COR-L47 (cell line): ENCODE measurements at places on chromosomes 16 and 17.

GRCh38 chr16:48123104-48123788 lies 32.5 kb downstream of the ABCC12 start:
- DNase-seq: no peak

- DNase-seq: peak; percentile 52
Measured at GRCh38 chr16:19997264-19997663, 76.4 kb downstream of the GPR139 start.

DNA sequence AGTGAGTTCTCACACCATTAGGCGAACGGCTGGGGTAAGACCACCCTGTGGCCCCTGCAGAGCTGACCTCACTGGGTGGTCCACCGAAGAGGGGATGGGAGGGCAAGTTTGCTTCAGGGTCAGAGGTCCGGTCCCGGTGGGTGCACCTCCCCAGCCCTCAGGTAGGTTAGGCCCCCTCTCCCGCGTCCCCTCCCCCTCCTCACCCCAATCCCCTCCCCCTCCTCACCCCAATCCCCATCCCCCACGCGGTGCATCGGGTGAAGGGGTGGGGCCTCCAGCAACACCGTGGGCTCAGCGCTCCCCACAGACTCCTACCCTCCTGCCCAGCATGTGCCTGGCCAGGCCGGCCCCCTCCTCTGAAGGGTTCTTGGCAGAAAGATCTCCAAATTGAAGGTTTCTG lies 13.4 kb downstream of the MCRIP1 start:
- no peak for DNase-seq

DNA sequence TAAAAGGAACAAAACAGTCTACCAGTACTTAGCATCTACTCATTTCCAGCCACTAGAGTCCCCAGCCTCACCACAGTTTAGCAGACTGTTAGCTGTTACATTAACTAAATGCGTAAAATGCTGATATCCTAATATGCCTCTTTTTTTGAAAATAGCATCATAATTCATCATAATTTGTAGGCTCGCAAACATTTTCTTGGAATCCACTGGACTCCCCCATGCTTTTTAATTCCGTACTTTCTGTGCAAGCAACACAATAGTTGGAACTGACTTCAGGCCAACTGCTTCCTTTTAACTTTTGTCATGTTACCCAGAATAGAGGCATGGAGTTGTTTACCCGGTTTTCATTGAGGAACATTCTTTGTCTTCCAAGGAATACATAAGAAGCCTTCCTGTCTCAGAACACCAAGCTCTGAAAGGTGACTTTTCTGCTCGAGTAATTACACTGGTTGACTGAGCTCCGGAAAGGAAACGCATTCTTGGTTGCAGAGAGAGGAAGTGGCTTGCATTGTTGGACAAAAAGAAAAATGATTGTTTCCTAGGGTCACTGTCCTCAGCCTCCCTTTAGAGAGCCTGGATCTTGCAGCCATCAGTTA lies 30.9 kb upstream of the SEC14L1 start:
- DNase-seq: no peak

- DNase-seq: no peak
Measured at GRCh38 chr16:11249233-11250061, 6.6 kb downstream of the SOCS1 start.

- no peak for DNase-seq
Measured at GRCh38 chr17:19978805-19979211, 1.2 kb upstream of the AKAP10 start.

- DNase-seq: no peak
Measured at GRCh38 chr16:11561454-11561805, 25.3 kb downstream of the LITAF start.

GRCh38 chr17:60075981-60076380 lies 2.7 kb downstream of the HEATR6 start:
- no peak for DNase-seq

GRCh38 chr16:3986235-3986544 lies 105.7 kb upstream of the CREBBP start:
- no peak for DNase-seq
